GM23338 (cell line): ENCODE measurements at places on chromosomes 2 and 18.

GRCh38 chr2:153420394-153420793 is 58.2 kb downstream of the RPRM start:
- DNase-seq: no peak

- DNase-seq: no peak
These were observed 42.2 kb downstream of the KLHL14 start for GRCh38 chr18:32730620-32731091.

DNA sequence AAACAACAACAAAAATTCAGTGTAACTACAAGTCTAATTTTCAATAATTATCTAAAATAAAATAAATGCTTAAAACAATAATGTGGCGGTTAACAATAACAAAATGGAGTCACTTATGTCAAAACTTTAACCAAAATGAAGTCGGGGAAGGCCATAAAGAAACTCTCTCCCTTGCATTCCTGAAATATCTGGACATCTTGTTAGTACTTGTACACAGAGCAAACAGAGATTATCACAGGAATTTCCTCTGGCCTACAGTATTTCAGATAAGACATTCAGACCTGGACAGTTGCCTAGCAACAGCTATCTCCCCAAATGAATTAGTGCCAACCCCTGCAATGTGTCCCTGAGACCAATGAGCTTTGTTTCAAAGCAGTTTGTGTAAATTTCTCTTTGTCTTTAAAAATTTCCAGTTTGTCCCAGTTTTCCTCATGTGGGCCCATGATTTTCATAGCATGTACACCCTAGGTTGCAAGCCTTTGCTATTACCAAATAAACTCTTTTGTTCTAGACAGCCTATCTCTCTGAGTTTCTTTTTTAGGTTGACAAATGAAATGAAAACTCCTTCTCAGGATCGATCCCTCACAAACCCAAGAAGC is 68.6 kb downstream of the EXOC6B start:
- DNase-seq: peak; percentile 21

GRCh38 chr2:219125225-219125885 is 35.3 kb downstream of the NHEJ1 start:
- DNase-seq: no peak

- DNase-seq: no peak
These were observed 7.6 kb downstream of the KCNG2 start for GRCh38 chr18:79805211-79805887.

DNA sequence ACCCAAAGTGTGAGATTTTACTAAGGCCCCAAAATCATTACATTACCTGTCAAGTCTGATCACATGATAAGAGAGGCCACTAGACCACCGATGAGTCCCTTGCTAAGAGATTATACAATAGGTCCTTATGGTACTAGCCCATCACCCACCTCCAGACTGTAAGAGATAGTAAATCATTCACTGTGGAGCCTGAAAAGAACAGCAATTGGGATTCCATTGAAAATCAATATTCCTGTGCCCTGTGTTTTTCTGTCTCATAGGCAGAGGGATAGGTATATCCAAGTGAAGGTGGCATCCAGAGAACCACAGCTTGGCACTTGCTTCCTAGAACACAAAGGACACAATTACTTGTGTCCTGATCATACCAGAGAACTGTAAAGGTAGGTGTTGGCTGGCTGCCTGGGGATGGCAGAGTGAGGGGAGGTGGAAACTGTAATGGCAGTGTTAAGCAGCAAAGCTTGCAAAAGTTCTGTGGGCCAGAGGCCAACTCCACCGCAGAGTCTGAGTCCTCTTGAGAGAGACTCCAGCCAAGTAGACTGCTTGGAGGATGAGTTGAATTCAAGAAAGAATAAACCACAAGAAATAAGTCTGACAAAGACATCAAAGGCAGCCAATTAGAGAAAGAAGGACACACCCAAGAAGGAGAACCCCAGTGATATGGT is 102.0 kb upstream of the PIEZO2 start:
- DNase-seq: no peak

GRCh38 chr2:46776687-46777327 is 138.8 kb downstream of the MCFD2 start:
- peak; percentile 88 for DNase-seq

DNA sequence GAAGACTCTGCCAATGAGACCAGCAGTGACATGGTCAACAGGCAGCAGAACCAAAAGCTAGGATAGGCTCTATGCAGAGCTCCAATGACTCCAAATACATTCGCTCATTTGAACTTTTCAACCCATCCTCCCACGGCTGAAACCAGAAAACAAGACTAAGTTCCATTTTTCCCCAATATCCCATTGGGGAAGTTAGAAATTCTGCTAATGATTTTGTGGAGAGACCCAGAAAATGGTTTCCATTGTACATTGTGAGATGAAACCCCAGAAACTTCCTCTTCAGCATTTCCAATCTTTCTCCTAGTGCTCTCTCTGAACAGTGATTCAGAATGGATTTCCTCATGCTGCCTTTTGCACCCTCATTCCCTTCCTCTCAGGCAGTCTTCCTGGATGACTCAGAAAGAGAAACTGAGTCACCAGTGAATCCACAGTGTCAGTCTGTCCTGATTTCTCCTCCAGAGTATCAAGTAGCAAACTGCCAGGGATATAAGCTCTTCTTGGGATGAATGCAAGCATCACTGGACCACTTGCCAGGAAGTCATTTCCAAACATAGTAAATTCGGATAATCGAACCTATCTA is 467.7 kb upstream of the ID2 start:
- DNase-seq: no peak

DNA sequence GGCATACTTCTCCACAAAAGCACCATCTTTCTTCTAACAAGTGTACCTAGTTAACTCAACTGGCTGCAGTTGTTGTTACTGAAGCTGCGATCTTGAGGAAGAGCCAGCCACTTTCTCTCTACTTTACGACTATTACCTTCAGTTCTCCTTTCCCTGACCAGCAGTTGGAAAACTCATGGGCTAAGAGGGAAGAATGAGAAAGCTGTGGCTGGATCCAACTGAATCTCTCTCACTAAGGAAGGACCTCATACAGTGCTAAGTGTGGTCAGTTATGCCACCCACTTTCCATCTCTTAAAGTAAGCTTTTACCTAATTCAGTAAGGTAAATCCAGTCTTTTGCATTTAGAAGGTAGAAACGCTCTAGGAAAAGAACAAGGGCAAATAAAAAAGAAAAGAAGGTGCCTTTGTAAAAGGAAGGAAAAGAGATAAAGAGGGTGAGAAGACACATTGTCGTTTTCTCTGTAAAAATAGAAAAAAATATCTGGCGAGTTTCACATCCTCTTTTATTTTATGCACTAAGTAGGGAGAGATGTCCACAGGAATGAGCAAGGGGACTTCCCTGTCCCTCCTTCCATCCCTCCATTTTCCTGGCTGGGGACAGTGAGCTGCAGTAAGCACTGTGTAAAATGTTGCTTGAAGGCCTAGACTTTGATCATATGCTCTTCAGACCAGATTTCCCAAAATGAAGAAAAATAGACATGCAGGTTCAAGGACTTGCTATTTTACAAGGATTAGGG is 73.4 kb downstream of the PLEKHM3 start:
- DNase-seq: peak; percentile 18

DNA sequence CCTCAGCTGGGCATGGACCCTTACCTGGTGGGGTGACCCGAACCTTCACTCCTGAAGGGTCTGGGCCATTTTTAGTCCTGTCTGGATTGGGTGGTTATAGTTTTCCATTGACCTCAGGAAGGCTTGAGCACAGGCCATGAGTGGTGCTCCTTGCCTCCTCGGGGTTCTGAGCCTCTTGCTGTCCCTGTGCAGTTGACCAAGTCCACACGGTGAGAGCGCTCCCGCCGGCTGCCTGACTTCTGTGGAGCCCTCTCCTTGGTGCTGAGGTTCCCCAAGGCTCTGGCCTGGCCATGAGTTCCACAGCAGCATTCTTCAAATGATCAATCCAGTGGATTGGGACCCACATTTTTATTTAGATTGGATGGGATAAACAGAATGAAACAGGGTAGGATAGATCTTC is 159.5 kb downstream of the SEPTIN10 start:
- no peak for DNase-seq

- DNase-seq: no peak
These were observed 6.0 kb downstream of the ANKMY1 start for GRCh38 chr2:240551811-240552210.

DNA sequence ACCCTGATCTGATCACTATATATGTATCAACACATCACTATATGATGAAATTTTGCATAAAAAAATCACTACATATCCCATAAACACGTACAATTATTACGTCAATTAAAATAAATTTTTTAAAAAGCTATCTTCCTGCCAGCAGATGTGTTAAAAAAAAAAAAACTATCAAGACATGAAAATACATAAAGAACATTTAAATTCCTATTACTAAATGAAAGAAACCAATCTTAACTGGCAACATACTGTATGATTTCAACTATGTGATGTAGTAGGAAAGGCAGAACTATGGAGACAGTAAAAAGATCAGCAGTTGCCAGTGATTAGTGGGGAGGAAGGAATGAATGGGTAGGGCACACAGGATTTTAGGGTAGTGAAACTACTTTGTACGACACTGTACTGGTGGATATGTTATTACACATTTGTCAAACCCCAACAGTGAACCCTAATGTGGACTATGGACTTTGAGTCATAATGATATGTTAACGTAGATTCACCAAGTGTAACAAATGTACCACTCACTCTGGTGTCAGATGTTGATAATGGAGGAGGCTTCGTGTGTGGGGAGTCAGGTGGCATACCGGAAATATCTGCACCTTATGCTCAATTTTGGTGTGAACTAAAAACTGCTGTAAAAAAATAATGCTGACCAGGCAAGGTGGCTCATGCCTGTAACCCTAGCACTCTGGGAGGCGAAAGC is 27.4 kb downstream of the USP34 start:
- no peak for DNase-seq

GRCh38 chr2:12617366-12617765 is 99.4 kb upstream of the TRIB2 start:
- DNase-seq: no peak

DNA sequence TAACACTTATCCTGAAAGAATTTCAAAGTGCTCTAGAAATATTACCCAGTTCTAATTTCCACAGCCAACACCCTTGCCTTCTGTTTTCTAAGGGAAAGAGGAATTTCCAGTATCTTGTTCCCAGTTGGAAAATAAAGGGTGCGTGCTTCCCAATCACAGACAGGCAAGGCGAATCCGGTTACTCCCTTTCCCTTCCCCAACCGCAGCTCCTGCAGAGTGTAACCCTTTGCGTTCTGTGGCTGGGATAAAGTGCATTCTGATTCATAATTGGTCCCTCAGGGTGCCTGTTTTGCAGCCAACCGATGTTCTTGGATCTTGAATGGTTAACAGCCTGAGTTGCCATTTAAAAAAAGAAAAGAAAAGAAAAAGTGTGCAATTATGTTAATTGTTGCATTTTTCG is 40.6 kb upstream of the PGAP1 start:
- DNase-seq: peak; percentile 62

DNA sequence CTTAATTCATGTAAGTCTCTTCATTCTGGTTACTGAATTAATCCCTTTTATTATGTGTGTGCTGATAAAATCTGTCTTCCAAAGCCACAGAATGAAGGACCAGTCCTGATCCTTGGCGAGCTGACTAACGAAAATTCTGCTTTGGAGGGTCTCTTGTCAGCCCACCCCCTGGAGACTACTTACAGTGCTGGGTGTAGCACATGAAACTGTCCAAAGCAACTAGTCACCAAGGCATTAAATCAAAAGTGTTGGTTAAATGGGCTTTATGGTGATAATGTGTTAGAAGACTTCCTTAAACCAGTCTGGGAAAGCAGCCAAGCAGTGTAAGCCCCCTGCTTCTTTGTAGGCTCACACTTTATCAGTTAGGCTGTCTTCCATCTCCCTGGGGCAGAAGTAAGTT is 420.2 kb downstream of the SUCLG1 start:
- DNase-seq: no peak

DNA sequence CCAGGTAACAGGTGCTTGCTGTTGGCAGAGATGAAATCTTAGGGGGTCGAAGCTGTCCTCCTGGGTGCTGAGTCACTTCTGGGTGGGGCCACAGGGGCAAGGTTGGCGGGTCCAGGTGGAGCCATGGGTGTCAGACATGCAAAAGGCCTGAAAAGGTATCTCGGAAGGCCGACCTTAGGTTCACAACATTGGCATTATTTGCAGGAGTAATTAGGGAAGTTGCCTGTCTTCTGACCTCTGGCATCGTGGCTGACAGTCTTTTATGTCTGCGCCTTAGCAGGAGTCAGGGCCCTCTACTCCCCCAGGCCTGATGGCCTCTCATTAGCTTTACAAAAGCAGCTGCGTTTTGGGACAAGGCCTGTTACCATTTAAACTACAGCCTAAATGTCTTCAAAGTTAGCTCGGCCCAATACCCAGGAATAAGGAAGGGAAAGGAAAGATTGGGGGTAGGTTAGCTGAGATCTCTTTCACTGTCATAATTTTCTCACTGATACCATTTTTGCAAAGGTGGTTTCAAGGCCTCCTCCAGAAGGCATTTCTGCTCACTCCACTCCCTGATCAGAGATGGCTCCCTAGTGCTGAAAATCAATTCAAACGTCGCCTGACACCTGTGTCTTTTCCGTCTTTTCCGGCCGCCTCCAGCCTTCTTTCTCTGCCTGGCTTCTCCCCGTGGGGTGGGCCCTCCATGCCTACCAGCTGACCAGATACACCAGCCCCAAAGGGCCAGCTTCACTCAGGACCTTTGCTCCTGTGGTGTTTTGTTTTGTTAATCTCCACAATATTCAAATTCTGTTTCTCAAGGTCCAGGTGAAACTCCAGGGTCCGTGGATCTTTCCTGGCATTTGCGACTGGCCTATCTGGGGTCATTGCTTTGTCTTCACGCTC is 90.8 kb downstream of the RHOB start:
- DNase-seq: no peak

- no peak for DNase-seq
These were observed 62.9 kb downstream of the COBLL1 start for GRCh38 chr2:164778723-164779122.

GRCh38 chr18:23284629-23285028 is 149.3 kb downstream of the CABLES1 start:
- DNase-seq: no peak

DNA sequence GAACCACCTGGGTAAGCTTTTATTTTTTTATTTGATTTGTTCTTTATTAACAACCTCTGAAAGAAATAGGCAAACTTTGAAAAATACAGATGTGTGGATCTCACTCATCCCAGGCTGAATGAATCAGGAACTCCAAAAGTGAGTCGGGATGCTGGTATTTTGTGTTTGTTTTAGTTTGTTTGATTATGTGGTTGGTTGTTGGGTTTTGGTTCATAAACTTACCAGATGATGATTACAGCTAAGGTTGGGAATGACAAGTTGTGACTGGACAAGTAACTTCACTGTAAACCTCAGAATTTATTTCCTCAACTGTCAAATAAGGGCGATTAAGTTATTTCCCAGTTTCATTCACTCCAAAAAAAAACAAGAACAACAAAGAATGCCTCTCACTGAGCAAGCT is 80.5 kb upstream of the KIF5C start:
- no peak for DNase-seq
